ENCODE measurements at places on chromosomes 2 and 18. TPM values are rescaled to one million over a fixed set of nuclear protein-coding genes. Genes with fewer than 3 reads are reported as not detected.

Gene MPP4
- total RNA-seq: not detected

Gene NR4A2
- total RNA-seq: 9.7 TPM

DNA sequence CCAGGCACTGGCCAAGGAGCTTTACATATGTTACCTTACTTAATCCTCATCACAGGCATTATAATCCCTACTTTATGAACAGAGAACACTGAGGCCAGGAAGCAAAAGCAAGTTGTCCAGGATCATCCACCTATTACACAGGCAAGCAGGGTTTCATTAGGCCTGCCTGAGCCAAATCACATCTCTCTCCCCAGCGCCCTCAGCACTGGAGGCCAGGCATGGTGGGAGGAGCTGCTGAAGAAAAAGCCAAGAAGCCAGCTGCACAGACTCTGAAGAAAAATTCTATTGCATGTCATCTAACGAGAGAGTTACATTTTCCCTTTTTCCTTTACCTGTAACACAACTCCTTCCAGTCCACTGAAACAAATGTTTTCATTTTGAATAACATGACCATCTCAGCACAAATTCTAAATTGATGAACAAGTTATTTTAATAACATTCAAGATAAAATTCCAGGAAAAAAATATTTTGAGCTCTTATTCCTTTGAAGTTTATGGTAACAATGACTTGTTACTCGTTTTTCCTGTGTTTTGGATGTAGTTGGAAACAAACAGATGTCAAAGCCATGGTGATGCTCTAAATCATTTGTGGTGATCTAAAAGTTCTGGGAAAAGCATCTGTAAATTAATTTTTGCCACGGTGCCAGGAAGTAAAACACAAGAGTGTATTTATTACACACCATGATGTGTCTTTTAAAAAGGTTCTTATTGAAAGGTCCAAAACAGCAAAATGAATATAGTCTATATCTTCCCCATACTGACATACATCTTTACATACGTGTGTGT is 139.0 kb upstream of the ITGB6 start:
- no peak for DNase-seq

- no peak for DNase-seq
These were observed 399.7 kb downstream of the CPS1 start for GRCh38 chr2:210956101-210956500.

DNA sequence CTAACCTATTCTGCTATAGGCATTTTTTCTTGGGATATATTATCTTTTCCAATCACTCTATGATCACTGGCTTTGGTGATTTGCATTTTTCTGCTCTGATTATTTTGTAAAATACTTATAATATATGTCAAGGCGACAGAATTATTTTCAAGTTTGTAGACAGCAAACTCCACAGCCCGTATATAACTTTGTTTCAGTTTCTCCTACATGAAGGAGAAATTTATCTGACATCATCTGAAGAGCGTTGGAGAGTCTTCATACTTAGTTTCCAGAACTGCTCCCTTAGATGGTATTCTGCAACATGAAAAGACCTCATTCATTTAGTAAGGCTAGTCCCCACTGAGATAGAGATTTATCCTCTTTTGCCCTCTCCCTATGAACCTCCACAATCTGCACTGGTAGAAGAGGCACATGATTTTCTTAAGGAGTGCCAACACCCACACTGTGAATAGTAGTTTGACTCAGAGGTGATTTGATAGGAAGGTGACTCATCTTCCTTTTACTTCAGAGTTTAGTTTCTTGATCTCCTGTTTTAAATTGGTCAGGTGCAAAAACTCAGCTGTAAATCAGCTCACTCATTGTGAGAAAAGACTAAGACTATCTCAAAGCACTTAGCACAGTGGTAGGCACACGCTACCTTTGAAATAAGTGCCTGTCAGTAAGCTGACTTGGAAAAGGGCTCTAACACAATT is 1848.6 kb upstream of the CELF4 start:
- DNase-seq: no peak

Gene EPC2
- 14.7 TPM for total RNA-seq

All from activated naive CD4-positive, alpha-beta T cell treated with anti-CD3 and anti-CD28 coated beads, Interleukin-2, amount 50 U/mL, for 72 hours (primary cell).